ENCODE measurements at places on chromosomes 5 and 9.

- DNase-seq, result no peak
These were observed 64.7 kb upstream of the ABCA1 start for GRCh38 chr9:104992659-104993058.

DNA sequence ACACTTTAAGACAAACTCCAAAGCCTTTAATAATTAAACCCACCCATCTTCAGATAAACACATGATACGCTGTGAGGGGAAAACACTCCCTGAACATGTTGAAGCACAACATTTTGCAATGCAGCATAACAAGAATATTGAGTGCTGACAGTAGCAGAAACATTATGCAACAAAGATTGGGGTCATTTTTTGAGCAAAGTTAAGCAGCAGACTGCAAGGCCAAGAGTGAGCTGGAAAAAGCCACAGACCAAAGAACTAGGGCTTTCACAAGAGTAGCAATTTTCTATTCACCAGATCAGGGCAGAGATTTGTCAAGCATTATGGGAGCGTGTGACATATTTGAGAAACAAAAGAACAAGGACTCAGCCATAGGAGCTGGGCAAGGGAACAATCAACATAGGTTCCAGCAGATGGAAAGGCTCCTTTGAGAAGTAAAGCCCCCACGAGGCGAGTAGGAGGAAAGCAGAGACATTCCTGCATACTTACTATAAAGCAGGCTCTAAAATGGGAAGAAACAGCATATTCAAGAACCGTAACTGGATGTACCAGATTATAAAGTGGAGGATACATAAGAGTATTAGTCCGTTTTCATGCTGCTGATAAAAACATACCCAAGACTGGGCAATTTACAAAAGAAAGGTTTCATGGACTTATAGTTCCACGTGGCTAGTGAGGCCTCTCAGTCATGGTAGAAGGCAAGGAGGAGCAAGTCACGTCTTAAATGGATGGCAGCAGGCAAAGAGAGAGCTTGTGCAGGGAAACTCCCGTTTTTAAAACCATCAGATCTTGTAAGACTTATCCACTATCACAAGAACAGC is 4.8 kb upstream of the TTC23L start:
- no peak for DNase-seq

- DNase-seq, result no peak
These were observed 90.4 kb downstream of the PGM5 start for GRCh38 chr9:68446836-68447235.

DNA sequence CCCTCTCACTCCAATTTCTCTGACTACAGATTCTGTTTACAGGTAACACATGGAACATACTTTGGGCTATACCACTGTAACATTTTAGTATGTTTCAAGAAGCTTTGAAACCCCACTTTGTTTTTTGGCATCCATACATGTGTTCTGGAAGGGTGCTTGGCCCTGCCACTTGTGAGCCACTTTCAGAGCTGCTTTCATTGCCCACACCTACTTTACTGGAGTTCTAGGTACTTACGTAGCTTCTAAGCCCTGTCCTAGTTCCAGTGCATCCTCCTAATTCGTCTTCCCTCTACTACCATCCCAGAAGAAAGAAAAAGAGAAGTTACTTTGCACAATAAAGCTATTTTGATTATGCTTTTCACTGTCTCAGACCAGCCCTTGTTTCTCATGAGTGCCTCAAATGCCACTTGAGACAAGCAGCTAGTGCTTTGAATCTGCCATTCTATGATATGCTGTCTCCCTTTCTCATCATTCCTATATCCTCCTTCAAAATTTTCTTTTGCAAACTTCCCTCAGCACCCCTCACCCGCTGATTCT is 26.5 kb upstream of the C5orf47 start:
- no peak for DNase-seq

- DNase-seq, result no peak
These were observed 34.9 kb upstream of the FOXI1 start for GRCh38 chr5:170070556-170071412.

DNA sequence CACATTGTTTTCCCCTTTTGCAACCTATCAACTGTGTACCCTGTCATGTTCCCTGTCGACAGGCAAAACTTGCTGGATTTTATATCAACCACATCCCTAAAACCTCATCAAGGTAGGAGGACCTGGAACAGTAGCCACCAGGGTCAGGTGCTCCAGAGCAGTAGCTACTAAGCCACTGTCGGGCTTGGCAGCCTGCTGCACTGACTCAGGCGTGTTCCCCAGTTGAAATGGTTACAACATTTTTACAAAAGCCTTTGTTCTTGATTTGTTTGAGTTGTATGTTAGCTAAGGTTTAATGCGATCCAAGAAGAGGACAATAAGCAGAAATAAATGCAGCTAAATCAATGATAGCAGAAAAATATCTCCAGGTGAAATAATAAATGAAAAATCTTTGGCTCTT is 407.4 kb upstream of the TLE4 start:
- DNase-seq, result no peak

DNA sequence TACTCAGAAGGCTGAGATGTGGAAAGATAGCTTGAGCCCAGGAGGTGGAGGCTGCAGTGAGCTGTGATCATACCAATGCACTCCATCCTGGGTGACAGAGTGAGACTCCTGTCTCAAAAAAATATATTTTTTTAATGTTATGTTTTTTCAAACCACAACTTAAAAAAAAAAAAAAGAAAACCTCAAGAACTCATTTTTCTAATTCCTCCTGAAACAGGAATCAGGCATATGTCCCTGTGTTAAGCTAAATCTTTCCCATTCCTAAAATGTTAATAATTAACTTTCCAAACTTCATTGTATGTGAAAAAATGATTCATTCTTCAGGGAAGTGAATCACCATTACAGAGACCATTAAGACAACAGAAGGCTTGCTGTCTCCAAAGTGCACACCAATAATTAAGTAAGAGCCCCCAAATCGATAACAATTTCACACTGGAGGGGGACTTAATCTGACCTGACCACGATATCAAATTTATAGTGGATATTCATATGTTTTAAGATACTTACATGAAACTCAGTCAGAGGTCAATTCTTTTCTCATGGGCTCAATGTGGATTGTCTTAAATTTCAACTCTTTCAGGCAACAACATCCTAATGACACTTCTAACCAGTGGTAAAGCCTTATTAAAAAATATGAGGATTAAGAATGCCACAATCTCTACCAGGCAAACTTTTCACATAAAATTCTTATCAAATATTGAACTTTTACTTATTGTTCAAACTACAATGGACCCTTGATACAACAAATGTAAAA is 5.2 kb downstream of the CEMIP2 start:
- DNase-seq, result no peak

DNA sequence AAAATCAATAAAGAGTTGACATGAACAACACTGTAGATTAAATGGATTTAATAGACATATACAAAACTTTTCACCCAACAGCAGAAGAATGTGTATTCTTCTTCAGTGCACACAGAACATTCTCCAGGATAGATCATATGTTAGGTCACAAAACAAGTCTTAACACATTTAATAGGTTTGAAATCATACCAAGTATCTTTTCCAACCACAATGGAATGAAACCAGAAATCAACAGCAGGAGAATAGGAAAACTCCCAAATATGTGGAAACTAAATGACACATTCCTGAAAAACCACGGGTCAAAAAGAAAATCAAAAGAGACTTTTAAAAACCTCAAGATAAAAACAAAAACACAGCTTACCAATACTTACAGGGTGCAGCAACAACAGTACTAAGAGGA is 790.1 kb upstream of the ZNF608 start:
- no peak for DNase-seq

- DNase-seq, result no peak
These were observed 162.9 kb upstream of the ELL2 start for GRCh38 chr5:96124589-96124988.
